Fibroblast of the aortic adventitia (primary cell): ENCODE measurements at places on chromosomes 12 and 14. TPM values are rescaled to one million over a fixed set of nuclear protein-coding genes. Genes with fewer than 3 reads are reported as not detected.

The ANKRD33 gene
- 0.09 TPM in 1 of 2 replicates, not detected in the other for total RNA-seq

The FGF23 gene
- total RNA-seq: not detected in 2 replicates

The PCED1B gene
- total RNA-seq: 0.27 TPM in 1 of 2 replicates, not detected in the other

The PLBD1 gene
- 2.4 and 3.4 TPM in 2 replicates for total RNA-seq

The IFNG gene
- total RNA-seq: not detected in 2 replicates

The LRP10 gene
- 104 and 107 TPM in 2 replicates for total RNA-seq

The SERPINA5 gene
- 0.09 TPM in 1 of 2 replicates, not detected in the other for total RNA-seq

The CD4 gene
- total RNA-seq: 1.6 TPM in 1 of 2 replicates, not detected in the other

The NFE2 gene
- 1.2 TPM in 1 of 2 replicates, not detected in the other for total RNA-seq

The TAS2R14 gene
- 4.1 and 5.2 TPM in 2 replicates for total RNA-seq

DNA sequence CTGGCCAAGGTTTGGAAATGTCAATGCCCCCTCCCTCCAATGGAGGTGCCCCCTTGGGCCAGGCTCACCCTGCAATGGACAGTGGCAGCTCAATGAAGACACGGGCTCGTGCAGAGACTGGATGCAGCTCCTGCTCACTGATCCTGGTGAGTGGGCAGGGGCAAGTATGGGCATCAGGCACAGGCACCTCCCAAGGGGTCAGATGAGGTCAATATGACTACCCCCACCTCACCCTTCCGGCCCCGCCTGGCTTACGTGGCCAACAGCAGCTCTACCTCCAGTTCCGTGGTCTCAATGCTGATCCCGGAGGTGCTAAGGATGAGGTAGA is 13.6 kb downstream of the ITGA7 start:
- no peak for DNase-seq

DNA sequence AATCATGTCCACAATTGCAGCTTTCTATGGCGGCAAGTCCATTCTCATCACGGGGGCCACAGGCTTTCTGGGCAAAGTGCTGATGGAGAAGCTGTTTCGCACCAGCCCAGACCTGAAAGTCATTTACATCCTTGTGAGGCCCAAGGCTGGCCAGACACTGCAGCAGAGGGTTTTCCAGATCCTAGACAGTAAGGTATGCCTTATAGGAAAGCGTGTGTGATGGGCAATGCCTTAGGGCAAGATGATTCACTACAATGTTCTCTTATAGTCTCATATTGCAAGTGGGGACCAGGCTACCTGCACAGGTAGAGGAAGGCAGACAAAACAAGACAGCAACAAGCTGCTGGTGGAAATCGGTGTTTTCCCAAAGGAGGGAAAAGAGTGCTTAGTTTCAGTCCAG is 110.5 kb downstream of the ERGIC2 start:
- DNase-seq: no peak

DNA sequence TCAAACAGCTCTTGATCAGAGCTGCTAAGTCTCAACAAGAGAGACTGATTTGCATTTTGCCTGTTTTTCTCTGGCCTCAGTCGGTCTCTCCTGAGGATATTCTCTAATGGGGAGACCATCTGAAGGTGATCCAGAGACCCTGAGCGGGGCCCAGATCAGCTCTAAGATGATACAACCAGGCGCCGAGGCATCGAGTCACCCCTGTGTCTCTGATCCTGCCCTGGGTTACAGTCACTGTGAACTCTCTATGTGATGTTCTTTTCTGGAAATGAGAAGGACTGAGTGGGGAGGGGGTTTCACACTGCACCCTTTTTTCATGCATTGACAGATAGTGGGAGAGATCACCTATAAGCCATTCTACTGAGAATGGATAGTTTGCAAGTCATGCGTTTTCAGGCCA is 247.6 kb upstream of the PWP1 start:
- DNase-seq: no peak

DNA sequence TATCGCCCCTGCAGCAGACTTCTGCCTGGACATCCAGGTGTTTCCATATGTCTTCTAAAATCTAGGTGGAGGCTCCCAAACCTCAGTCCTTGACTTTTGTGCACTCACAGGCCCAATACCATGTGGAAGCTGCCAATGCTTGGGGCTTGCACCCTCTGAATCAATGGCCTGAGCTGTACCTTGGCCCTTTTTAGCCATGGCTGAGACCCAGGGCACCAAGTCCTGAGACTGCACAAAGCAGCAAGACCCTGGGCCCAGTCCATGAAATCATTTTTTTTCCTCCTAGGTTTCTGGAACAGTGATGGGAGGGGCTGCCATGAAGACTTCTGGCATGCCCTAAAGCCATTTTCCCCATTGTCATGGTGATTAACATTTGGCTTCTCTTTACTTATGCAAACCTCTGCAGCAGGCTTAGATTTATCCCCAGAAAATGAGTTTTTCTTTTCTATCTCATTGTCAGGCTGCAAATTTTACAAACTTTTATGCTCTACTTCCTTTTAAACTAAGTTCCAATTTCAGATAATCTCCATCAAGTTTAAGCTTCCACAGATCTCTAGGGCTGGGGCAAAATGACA is 1445.8 kb upstream of the FLRT2 start:
- no peak for DNase-seq

GRCh38 chr12:1801303-1801975 is 18.9 kb upstream of the LRTM2 start:
- peak; percentile 31 for DNase-seq

- no peak for DNase-seq
Measured at GRCh38 chr14:23132970-23133369, 13.9 kb upstream of the CEBPE start.

DNA sequence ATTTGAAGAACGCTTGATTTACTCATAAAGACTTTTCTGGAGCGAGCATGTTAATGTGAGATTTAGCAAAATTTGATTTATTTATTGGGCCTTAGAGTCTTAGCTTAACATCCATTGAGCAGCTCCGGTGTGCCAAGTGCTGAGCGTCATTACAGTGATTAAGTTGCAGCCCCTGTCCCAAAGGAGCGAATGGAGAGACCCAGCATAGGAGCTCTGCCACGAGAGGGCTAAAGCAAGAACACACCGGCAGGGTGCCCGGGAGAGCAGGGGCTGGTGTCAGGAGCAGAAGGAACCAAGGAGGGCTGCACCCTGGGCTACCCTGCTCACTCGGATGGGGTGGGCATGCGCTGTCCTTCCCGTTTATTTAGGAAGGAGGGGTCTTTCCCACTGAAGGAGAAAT is 50.6 kb downstream of the PPP2R5C start:
- no peak for DNase-seq

- DNase-seq: no peak
Measured at GRCh38 chr12:109595321-109595902, 21.8 kb downstream of the MVK start.

- peak; percentile 66 for DNase-seq
Measured at GRCh38 chr12:127293507-127294310, 973.3 kb upstream of the TMEM132C start.

- no peak for DNase-seq
Measured at GRCh38 chr12:45611061-45611460, 118.4 kb upstream of the ARID2 start.

DNA sequence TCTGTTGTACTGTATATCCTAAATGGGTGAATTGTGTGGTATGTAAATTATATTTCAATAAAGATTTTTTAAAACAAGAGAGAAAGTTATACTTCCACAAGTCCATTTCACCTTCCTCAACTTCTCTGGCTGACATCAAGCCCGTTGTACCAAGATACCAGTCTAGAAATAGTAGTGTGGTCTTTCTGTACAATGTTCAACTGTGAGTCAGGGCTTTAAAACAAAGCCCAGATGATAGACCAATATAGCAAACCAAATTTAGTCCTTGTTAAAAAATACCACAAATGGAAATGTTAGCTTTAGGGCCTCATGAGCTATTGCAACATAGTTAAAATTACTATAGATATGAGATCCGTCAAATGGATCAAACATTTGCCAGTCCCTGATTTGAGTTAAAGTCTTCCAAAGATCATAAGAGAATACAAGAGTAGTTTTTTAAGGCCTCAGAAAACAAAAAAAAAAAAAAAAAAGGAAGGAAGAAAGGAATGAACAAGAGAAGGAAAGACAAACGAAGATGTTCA is 49.0 kb upstream of the EGLN3 start:
- no peak for DNase-seq

- no peak for DNase-seq
Measured at GRCh38 chr14:104150136-104151025, 12.0 kb downstream of the KIF26A start.

DNA sequence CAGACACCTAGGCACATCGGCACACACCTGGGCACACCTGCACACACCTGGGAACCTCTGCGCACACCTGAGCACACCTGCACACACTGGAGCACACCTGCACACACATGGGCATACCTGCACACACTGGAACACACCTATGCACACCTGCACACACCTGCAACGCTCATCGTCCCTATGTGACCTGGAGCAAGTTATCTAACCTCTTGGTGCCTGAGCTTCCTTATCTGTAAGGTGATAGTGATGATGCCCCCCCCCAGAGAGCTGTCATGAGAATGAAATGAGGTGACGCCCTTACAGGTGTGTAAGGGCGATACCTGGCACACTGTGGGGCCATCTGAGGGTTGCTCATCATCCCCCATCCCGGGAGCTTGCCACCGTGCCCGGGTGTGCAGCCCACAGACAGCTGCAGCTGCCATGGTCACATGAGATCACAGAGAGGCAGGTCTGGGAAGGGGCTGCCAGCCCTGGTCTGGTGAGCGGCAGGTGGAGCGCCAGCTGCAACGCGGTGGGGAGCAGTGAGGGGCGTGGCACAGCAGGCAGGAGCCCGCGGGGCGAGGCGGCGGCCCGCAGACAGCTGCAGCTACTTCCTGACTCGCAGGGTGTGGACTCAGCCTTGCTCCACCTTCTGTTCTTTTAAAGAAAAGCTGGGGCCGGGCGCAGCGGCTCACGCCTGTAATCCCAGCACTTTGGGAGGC is 59.9 kb upstream of the FBRSL1 start:
- DNase-seq: no peak

DNA sequence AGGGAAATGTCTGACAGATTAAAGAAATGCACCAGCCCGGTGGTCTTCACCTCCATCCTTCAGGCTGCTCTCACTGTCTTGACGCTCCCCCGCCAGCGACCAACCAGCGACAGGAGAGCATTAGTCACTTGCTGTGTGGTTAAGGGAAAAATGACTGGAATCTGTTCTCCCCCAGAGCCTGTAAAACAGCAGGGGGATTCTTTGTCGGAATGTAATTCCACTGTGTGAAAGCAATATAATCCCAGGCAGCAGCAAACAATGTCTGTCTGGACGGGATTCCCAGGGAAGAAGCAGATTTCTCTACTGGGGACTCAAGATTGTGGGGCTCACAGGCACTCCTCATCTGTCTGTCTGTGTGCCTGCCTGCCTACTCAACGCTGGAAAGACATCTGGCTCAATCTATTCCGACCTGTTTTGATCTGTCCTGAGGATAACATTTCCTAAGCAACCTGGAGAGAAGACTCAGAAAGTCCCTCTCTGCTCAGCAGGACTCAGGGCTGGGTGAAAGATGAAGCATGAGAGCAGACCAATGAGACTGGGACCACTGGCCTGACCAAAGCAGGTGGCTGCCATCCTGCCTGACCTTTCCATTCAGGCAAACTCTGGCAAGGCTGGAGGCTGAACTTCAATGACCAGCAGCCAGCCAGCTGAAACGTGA is 54.6 kb downstream of the NUAK1 start:
- peak; percentile 66 for DNase-seq

DNA sequence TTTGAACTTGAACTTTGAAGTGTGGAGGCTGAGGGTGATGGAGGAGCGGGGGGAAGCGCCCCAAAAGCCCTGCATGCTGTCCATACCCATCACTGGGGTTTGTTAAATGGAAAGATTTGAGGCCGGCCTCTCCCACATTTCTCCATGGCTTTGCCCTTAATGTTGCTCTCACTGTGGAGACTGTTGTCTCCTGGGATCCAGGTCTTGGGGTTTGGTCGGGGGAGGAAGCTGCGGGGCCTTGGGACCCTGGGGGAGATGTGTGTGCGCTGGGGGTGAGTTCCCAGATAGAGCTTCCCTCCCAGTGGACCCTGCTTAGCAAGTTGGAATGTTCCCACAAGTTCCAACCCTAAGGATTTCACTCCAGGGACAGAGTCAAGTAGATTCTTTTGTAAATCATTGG is 28.0 kb upstream of the LRTM2 start:
- DNase-seq: no peak

DNA sequence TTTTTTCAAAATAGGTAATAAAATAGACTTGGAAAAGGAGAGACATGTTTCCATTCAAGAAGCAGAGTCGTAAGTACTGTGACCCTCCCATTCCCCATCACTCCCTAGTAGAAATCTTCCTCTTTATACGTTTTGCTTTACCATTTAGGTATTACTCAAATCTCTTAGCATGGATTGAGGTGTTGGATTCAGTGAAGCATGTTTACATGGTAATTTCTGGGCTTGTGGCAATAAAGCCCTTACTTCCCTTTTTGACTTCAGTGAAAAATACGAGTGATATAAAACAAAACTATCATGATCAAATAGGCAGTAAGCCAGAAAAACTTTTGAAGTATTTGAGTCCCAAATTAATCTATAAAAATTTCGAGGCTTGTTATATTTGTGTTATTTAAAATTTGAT is 27.4 kb downstream of the RAB21 start:
- DNase-seq: no peak

DNA sequence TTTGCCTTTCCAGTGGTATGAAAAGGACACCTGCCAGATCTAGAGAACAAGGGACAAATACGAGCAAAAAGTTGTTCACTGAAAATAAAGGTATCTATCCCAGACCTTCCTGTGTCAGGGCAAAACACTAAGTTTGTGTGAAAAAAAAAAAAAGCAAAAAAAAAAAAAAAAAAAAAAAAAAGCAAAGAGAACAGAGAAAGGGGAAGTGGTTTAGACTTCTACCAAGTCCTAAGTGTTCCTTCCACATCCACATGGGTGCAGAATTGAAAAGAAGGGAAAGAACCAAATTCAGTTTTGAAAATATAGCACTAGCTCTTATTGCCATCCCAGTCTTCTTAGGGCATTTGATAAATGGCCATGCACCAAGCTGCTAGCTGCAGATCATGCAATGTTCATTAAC is 41.7 kb downstream of the ZCRB1 start:
- no peak for DNase-seq

GRCh38 chr14:68199554-68200151 is 380.1 kb downstream of the RAD51B start:
- DNase-seq: peak; percentile 82

- peak; percentile 58 for DNase-seq
Measured at GRCh38 chr12:62268956-62269355, 8.8 kb downstream of the USP15 start.

DNA sequence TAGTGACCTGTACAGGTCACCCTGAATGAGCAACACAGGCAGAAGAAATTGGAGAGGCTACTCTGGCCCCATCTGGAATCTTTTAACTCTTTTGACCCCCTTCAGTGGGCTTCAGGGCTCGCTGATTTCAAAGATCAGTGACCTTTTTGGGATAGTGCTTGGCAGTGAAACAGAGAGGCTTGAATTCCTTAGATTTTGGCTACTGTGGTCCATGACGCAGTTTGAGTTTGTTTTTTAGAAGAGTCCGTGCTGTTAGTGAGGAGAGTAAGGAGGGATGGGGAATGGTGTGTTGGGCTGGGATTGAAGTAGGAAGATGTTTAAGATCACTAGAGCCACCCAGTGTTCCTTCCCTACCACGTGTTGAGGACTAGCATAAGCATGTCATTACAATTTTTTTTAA is 16.5 kb downstream of the TMEM30B start:
- DNase-seq: peak; percentile 65

DNA sequence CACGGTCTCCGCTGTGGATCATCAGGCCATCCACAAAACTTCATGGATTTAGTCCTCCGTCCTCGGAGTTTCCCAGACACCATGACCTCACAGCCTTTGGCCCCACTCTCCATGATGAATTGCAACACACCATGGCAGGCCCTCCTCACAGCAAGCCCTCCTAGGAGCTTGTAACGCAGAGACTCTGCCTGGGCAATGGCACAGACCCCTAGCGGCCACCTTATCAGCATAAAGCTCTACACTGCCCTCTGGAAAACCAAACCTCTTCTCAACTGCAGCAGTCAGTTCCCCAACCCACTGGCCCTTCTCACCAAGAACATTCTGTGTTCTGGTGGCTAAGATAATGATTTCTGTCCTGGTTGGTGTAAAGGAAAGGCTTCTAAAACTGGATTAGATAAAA is 238.4 kb upstream of the USP15 start:
- no peak for DNase-seq
